ENCODE measurements at places on chromosomes 7 and 10.
A peak's percentile ranks its signal among the peaks of the same experiment; 100 is the strongest.

GRCh38 chr10:7788639-7789286, 786 bp downstream of the ATP5F1C start:
- no peak for DNase-seq

- no peak for DNase-seq
Measured at GRCh38 chr7:20444030-20444800, 113.5 kb downstream of the ITGB8 start.

DNA sequence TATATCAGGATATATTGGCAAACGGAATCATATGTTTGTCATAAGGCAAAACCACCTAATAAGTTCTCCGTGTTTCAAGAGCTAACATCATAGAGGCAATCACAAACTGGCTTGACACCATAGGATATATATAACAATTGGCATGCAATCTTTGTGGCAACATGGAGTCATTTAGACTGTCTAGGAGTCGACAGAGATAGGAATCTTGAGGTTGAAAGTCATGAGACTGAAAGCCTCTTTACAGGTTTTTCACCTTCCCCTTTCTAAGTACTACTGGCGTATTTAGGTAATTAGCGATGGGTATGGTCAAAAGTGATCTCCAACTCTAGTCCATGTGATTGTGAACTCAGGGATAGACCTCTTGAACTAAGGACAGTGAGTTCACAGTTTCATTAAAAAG, 63.7 kb downstream of the THSD7A start:
- DNase-seq: no peak

GRCh38 chr7:29102558-29103151, 43.7 kb downstream of the CPVL start:
- peak; percentile 49 for DNase-seq

- DNase-seq: no peak
Measured at GRCh38 chr7:68248973-68249372, 1252.3 kb downstream of the TYW1 start.

DNA sequence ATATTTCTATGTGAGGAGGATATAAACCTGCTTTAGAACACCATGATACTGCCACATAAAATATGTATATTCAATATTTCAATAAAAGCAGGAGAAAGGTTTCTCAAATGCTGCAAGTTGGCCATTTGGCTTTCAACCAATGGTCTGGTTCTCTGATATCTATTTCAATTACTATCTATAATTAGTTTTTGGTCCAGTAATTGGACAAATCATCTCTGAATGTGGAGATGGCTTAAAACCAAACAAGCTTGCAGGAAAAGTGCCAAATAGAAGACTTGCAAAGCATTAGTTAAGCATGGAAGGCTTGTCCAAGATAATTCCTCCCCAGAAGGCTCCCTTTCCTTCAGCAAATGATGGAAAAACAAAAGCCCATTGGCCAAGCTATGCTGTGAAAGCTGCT, 140.1 kb downstream of the CPEB3 start:
- DNase-seq: no peak

- no peak for DNase-seq
Measured at GRCh38 chr7:135661311-135662122, 797 bp upstream of the STMP1 start.

DNA sequence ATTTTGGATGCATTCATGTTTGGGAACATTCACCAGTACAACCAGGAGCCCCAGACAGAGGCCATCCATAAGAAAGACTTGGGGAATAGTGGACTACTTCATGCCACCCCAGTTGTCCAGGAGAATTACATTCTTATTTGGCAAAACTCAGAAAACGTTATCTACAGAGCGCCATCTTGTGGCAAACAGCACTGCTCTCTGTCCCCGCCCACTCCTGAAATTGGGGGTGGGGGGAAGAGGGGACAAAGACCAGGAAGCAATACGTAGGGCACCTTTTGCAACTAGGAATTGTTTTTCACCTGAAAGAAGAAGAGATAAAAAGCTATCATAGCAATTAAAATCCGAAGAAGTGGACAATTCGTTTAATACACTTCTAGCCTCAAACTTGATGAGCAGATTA, 134.6 kb upstream of the MGMT start:
- peak; percentile 3 for DNase-seq
